Sigmoid colon (tissue), 7 donors: ENCODE measurements at places on chromosomes 13 and 19.
A peak's percentile ranks its signal among the peaks of the same experiment; 100 is the strongest.

- no peak overlapping the region for H3K27ac ChIP-seq
- H3K4me3 ChIP-seq = no peak overlapping the region
- H3K27me3 ChIP-seq = no peaks in the 10 kb centered on the region
- peak; percentile 64 for DNase-seq
These were observed 5.1 kb downstream of the CIC start for GRCh38 chr19:42274065-42274682.

GRCh38 chr19:2213799-2214198 lies 22.3 kb downstream of the PLEKHJ1 start:
- H3K4me1 ChIP-seq = no peaks in the 10 kb centered on the region
- no peak for DNase-seq
- H3K36me3 ChIP-seq = peaks cover 70% of the 10 kb centered on the region
- H3K27me3 ChIP-seq = no peaks in the 10 kb centered on the region
- no peak overlapping the region for H3K4me3 ChIP-seq
- no peak overlapping the region for H3K27ac ChIP-seq

DNA sequence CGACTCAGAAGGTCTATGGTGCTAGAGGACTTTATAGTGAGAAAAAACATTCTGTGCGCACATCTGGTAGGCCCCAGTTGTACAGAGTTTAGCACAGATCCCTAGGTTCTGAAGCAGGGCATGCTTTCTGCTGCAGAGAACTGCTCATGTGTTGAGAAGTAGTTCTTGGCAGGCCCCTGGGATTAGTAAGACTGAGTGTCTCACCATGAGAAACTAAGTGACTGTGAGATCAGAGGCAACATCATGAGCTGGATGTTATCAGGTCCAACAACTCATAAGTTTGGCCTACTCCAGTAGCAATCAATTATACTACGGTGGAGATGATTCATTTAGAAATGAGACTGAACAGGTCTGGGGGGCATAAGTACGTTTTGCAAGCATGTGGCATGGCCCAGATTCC lies 507.4 kb upstream of the KLF12 start:
- no peaks in the 10 kb centered on the region for H3K27me3 ChIP-seq
- no peaks in the 10 kb centered on the region for H3K36me3 ChIP-seq
- DNase-seq = no peak

DNA sequence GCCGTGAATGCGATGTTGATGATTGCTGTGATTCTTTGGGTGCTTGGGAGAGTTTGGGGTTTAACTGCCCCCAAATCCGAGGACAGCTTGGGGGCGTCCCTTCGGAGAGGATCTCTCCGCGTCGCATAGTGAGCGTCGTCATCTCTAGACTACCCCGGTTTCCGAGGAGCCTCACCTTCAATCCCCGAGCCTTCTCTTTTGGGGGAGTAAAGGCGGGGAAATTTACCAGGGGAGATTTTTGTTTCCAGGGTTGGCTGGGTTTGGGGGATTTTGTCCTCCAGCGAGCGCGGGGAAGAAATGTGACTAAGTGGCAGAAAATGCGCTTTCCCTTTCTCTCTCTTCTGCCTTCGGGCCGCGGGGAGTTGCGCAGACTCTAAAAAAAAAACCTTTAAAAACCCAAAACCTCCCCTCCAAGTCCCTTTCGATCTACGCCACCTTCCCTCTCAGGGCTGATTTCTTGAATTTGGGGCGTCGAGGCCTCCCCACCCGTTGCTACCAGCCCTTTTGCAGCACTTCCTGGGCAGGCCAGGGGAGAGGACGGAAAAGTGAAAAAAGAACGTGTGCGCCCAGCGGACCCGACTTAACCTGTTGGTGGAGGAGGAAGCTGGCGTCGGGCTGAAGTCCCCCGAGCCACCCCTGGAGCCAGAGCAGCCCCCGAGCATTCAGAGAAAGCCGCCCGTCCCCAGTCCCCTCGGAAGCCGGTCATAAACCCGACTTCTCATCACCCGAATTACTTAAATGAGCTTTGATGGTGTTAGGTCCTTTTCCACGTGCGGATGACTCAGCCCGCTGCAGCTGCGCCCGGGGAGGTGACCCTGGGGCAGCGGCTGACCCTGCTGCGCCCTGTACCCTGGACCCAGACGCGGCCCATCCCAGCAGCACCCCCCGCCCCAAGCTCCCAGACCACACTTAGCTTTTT lies 17.7 kb downstream of the NFIX start:
- peak overlapping the region; percentile 39 for H3K4me3 ChIP-seq
- H3K4me1 ChIP-seq = peaks cover 99% of the 10 kb centered on the region
- no peaks in the 10 kb centered on the region for H3K27me3 ChIP-seq
- H3K36me3 ChIP-seq = no peaks in the 10 kb centered on the region
- peak overlapping the region; percentile 91 for H3K27ac ChIP-seq
- peak; percentile 90 for DNase-seq

DNA sequence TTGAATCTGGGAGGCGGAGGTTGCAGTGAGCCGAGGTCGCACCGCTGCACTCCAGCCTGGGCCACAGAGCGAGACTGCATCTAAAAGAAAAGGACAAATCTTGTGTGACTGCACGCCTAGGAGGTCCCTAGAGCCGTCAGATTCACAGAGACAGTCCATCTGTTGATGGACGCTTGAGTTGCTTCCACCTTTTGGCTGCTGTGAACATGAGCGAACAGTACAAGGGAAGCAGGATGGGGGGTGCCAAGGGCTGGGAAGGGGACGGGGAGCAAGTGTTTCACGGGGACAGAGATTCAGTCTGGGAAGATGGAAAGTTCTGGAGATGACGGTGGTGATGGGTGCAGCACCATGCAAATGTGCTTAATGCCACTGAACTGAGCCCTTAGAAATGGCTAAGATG lies 78.7 kb downstream of the GNG7 start:
- no peak for DNase-seq
- no peak overlapping the region for H3K27ac ChIP-seq
- H3K27me3 ChIP-seq = no peaks in the 10 kb centered on the region
- no peaks in the 10 kb centered on the region for H3K36me3 ChIP-seq
